Central memory CD8-positive, alpha-beta T cell (primary cell): ENCODE measurements at places on chromosomes 13 and 19.
A peak's percentile ranks its signal among the peaks of the same experiment; 100 is the strongest.

- no peak for DNase-seq
These were observed 11.9 kb upstream of the C13orf42 start for GRCh38 chr13:51122868-51123566.

GRCh38 chr13:64274481-64275217 is 2859.0 kb upstream of the PCDH20 start:
- no peak for DNase-seq

DNA sequence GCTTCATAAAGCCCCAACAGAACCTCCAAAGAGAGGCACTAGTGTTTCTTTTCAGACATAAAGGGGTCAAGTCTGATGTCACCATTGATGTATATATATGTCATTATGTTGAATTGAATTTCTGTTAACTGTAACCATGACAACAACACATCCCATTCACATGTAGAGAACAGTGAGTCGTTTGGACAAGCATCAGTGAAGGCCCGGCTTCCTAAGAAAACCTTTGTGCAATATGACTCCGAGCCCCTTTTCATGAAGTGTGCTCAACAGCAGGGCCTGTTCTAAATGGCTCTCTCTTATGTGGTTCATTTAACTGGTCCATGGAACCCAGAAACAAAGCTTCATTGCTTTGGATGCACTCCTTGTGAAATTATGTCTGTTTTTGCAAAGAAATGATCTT is 67.2 kb upstream of the UBL3 start:
- DNase-seq = no peak

- no peak for DNase-seq
These were observed 109.5 kb downstream of the TM9SF2 start for GRCh38 chr13:99610702-99611289.

DNA sequence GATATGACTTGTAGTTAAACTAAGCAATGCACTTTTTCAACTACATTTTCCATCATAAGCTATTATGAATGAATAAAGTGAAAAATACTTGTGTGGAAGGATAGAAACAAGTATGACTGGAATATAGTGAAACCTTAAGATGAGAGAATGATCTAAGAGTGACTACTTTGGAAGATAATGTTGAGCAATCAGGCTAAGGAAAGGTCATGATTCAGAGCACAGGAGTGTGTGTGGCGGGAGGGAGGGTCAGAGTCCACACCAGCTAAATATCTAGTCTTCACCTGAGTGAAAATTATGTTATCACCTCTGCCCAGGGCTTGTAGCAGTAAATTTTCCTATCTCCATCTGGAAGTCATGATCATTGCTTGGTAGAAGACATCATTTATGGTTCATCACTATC is 833.4 kb upstream of the ATXN8OS start:
- DNase-seq = no peak

- DNase-seq = no peak
These were observed 10.6 kb downstream of the TRIP10 start for GRCh38 chr19:6750062-6750461.

GRCh38 chr13:83919775-83920174 is 37.5 kb upstream of the SLITRK1 start:
- DNase-seq = no peak

GRCh38 chr13:42022336-42022735 is 26.1 kb upstream of the DGKH start:
- no peak for DNase-seq

GRCh38 chr13:62130062-62130970 is 714.7 kb upstream of the PCDH20 start:
- no peak for DNase-seq

- DNase-seq = no peak
These were observed 20.6 kb downstream of the PPP1R37 start for GRCh38 chr19:45113628-45114027.

DNA sequence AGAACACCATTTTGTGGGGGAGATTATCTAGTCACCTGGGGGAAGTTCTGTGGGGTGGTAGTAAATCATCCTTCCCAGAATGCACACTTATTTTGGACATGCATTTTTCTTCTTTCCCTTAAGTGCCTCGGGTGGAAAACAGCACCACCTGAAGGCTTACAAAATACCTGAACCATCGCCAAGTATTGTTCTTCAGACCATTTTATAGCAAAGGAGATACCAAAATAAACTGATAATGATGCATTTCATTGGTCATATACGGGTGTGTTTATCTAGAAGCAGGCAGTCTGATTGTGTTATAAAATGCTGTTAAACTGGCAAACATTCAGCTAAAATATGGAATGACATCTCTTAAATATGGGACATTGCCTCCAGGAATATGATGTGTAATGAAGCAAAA is 1034.7 kb downstream of the SLITRK1 start:
- DNase-seq = no peak

DNA sequence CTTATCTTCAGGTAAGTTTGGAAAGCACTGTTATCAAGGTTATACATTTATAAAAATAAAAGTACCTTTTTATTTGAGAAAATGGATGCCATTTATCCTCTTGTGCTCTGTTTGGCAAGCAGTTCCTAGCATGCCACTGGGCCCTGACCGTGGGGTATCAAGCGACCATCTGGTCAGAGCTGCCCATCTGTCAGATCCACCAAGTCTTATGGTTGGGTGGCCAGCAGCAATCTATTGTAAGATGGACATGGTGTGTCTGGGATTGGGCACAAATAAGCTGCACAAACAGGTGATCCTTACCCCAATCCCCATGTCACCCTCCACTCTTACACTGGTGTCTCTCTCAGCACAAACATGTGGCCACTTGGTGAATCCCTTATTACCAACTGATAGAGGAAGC is 178.5 kb downstream of the DLEU7 start:
- no peak for DNase-seq

DNA sequence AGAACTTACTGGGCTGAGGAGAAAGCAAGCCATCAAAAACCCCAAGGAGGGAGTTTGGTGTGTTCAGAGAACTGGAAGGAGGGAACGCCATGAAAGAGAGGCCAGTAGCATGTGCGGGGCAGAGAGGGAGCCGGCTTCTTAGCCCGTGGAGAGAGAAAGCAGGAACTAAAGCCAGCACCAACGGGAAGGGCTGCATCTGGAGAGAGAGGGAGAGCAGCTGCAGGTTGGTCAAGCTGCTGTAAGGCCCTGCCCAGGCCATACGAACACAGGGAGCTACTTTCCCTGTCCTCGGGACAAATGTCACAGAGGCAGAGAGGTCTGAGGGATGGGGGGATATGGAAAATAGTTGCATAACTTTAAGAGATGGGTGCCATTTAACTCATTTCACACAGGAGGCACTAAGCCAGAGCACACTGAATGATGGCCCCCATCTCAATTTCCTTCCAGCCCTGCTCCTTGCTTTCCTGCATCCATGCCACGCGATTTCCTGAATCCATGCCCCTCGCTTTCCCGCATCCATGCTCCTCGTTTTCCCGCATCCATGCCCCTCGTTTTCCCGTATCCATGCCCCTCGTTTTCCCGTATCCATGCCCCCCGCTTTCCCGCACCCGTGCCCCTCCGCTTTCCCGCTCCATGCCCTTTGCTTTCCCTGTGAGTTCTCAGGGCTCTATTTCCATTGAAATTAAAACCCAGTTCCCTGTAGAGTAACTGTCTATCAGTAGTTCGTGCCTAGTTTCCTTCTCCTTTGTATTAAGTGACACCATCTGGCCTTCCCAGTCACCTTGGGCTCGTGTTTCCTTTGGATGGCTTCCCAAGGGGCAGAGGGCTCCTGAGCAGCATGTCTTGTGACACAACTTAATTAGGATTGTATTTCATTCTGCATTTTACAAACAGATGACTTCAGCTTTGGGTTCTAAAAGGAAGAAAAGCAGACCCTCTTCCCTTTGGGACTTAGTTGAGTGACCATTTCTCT is 31.5 kb upstream of the TPT1 start:
- DNase-seq = no peak

- DNase-seq = no peak
These were observed 138.8 kb upstream of the VSTM2B start for GRCh38 chr19:29386970-29387369.

DNA sequence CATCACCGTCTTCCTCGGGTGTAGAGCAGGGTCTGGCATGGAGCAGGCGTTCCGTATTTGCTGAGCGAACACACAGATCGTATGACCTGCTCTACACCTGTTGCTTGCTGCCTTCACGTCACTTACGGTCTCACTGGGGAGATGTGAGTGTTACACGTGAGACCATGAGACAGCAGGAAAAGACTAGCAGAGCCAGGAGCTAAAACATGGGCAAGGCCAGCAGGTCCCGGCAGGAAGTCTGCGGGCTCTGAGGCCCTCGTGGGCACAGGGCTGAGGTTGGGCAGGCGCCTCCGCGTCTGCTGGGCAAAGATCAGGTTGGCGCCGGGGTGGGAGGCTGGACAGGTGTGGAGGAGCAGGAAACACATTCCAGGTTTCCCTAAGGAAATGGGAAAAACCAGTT is 19.7 kb upstream of the GTF3A start:
- no peak for DNase-seq

GRCh38 chr19:48186015-48186414 is 15.5 kb downstream of the ZSWIM9 start:
- no peak for DNase-seq

- no peak for DNase-seq
These were observed 322 bp downstream of the ZNF558 start for GRCh38 chr19:8831832-8832131.

DNA sequence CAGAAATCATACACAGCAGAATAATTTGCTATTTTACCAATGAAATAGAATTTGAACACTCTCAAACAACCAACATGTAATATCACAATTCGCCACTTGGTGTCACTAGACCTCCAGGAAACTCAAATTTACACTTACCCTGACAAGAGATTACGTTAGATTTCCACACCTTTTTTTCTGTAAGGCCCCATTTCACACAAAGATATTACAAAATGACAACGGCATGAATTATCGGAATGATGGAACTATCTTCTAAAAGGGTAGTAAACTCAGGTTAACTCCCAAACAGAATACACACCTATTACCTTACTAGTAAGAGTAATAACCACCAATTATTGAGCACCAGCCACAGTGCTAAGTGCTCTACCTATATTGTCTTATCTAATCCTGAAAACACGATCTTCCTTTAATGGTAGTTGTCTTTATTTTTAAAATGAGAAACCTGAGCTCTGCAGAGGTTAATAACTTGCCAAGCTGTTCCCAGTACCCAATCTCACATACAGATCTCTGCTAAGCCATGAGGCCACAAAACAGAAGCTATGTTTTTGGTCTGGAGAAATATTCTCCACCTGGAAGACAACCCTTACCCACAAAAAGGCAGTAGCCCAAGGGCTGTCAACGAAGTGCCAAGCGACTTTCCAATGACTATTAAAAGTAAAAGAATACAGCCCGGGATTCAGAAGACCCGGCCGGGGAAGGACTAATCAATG is 152.4 kb downstream of the DCLK1 start:
- no peak for DNase-seq

- DNase-seq = no peak
These were observed 840 bp upstream of the CCNA1 start for GRCh38 chr13:36431204-36432105.

- no peak for DNase-seq
These were observed 766.4 kb upstream of the KLHL1 start for GRCh38 chr13:70874636-70875035.

DNA sequence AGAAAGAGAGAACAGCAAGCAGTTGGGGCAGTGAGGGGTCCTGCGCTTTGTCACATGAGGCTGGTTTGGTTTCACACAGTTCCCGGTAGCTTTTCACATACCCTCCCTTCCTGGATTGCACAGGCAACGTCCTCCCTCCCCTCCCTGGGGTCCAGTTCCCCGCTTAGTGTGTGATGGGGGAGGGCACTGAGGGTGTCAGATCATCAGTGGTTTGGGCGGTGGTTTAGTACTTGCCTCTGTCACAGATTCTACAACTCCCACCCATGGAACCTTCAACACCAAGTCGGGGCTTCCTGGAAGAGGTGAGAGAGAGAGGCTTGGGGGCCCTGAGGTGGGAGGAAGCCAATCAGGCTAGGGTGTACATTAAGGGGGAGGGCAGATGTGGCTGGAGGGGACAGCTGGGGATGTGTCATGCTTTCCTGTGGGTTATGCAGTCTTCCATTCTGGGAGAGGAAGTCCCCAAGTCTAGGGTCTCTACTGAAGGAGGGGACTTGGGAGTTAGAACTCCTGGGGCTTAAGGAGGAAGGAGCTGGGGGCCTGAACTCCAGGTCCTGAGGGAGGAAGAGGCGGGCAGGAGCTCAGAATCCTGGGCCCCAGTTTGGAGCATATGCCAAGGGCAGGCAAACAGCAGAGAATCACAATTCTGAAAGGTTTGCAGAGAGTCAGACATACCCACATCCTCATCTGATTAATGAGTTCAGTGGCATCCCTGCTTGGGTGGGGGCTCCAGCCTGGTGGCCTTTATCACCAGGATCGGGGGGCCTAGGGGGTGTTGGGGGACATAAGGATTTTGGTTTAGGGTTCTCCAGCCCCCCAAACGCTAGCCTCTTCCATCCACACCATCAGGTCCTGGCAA is at the start of gene NKG7:
TSS of gene NKG7 (minus strand) at position 6 of the 856 bp plus-strand sequence. CDS start 119 bp downstream, outside the sequence.
- peak; percentile 55 for DNase-seq

DNA sequence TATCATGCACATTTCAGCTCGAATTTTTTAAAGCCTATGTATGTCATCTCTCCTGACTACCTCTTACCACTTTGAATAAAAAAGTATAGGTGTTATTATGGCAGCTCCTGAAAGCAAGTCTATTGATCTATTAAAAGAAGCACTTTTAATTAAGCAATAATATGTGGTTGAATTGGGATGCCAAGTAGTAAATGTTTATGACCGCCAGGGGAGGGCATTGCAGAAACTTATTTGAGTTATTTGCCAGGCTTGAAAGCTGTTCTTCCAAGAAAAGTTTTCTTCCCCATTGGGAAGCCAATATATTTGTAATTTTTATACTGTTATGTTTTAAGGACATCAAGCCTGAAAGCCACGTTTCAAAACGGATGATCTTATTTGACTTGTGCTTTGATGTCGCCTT is 88.1 kb upstream of the SOX21 start:
- no peak for DNase-seq

DNA sequence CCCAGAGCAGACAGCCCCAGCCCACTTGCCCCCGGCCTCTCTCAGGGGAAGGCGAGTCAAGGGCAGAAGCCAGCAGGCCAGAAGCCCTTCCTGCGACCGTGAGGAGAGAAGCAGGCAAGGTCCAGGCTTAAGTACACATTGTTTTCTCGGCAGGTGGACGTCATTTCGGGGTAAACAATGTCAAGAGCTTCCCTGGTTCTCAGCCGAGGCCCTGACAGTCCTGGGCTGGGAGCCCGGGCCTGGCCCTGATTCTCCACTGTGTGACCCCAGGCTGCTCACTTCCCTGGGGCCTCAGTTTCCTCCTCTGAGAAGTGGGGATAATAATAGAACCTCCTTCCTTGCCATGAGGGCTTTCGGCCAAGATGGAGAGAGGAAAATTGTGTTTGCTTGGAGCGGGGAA is 19.4 kb downstream of the PLVAP start:
- DNase-seq = no peak

- DNase-seq = no peak
These were observed 87.0 kb upstream of the HTR2A start for GRCh38 chr13:46983881-46984280.

DNA sequence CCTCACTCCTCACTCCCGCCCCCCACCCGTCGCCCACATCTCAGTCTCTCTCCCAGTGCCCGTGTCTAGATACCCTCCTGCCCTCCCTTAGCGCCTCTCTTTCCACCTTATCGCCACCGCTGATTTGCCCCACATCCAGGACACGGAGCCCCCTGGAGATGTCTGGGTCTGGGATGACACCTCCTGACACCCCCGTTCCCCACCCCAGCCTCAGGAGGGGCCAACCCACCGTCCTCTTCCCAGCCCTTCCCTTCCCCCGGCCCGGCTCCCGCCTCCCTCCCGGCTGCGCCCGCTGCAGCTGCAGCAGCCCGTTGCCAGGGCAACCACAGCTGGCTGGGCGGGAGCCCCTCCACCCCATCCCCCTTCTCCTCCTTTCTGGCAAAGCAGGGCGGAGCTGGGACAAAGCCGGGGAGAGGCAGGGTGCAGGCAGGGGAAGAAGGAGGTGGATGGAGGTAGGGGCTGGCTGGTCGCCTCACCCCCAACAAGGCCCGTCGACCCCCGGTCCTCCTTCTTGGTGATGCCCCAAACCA is 13.5 kb downstream of the DPF1 start:
- DNase-seq = no peak
